ENCODE measurements at places on chromosomes 4 and X. TPM values are rescaled to one million over a fixed set of nuclear protein-coding genes. Genes with fewer than 3 reads are reported as not detected.

DNA sequence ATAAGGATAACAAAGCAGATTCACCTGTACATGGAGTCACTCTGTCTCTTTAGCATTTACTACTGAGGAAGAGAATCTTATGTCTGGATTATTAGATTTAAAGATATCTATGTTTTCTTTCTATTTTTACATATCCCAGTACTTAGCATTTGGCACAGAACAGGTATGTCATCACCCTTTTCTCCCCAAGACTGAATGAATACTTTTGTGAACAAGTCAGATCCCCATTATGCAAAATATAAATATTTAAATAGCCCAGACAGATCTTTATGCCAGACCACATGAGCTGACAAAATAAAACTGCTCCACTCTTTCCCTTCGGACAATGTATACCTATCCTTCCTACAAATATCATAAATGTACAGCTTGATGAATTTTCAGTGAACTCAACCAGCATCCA, 94.5 kb downstream of the CASK start:
- DNase-seq = no peak

- no peak for DNase-seq
Measured at GRCh38 chr4:54102531-54103106, 2.7 kb downstream of the GSX2 start.

- DNase-seq = no peak
Measured at GRCh38 chr4:139762720-139763119, 97.1 kb downstream of the MGST2 start.

TNIP3 gene
- total RNA-seq = 21.9 TPM

GRCh38 chr4:45188501-45188900, 462.1 kb upstream of the GNPDA2 start:
- DNase-seq = no peak
